Mesenteric fat pad (tissue), 1 donor: ENCODE measurements at places on chromosomes 7 and 10.

DNA sequence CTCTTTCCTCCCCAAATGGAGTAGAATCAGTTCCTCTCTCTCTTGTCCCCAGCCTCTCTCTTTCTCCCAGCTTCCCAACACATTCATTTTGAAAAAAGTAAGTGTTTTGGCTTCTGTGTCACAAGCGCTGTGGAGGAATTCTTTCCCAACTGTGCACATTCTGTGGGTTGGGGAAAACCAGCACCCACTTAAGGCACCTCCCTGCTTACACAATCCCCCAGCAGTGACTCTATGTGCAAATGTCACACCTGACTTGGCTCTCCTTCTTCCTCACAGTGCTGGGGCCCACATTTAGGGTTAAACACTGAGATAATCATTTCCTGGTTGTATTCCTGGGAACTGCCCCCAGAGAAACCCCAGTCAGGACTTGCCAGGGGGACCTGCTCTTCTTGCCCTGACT, 358.1 kb upstream of the ZNF32 start:
- DNase-seq: no peak

GRCh38 chr7:106073701-106074100, 38.4 kb downstream of the SYPL1 start:
- DNase-seq: no peak

GRCh38 chr10:122213766-122214165, 57.3 kb upstream of the BTBD16 start:
- DNase-seq: no peak

DNA sequence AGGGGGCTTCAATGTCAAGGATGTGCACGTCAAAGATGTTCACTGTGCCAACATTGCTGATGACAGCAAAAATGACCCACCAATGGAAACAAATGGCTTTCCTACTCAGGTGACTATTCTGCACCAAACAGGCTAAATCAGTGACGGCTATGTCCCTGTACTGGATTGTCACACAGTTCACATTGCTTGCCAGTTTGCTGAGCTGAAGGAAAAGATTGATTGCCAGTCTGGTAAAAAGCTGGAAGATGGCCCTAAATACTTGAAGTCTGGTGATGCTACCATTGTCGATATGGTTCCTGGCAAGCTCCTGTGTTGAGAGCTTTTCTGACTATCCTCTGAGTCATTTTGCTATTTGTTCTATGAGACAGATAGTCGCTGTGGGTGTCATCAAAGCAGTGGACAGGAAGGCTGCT, 202.2 kb upstream of the ETV1 start:
- DNase-seq: no peak

DNA sequence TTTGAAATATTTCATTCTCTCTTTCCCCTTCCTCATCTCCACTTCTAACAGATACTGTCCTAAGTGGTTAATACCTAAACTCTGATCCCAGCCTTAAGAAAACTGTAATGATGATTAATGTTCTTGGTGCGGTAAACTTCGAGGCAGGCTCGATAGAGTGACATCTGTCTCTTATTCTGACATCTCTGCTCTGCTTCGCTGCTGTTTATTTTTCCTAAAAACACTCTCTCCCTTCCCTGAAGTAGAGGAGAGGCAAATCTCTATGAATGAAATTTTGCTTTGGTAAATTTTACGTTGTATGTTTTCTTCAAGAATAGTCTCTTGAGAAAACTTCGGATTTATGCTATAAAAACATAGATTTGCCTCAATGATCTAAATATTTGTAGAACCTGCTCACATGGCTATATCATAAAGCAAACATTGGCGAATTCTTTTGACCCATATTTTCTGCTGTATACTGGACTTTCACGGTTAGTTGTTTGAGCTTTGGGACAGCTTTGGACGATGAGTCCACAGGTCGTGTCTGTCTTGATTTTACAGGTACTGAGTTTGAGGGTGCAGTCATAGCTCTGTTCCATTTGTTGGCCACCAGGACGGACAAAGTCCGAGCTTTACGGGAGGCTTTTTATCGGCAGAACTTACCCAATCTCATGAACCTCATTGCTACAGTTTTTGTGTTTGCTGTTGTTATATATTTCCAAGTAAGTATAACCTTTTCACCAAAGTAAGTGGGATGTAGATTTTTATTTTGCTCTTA, 27.1 kb downstream of the SEC61A2 start:
- DNase-seq: no peak

GRCh38 chr10:22429981-22430421, 84.7 kb downstream of the SPAG6 start:
- DNase-seq: no peak

DNA sequence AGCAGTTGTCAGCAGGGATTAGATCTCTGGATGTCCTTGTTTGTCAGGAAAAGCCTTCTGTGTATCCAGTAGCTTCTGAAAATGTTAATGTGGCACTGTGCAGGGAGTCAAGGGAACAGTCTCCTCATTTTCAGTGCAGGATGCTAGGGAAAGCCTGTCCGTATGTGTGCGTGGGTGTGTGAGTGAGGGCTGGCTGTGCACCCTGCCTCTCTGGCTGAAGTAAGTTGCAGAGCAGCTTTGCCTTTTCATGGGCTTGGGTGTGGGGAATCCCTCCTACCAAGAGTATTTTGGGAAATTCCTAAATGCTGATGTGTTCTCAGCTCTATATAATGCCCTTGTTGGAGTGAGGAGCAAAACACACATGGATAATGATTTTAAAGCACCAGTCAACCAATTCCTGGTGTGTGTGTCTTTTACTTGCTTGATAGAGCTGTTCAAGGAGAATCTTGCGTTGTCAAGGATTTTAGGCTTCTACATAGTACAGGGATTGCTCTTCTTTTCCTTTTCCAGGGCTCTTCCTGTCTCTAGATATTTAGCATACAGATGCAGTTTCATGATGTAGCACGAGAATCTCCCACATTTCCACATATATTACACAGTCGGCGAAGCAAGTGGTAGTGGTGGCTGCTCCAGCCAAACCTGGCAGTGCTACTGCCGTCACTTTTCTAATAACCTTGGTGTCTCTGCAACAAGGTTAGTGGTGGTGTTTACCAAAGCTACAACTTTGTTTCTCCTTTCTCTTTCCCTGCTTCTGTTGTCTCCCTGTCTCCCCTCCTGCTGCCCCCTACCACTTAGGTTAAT, 92.8 kb downstream of the MCU start:
- no peak for DNase-seq

GRCh38 chr7:135151533-135151932, 3.7 kb downstream of the TMEM140 start:
- DNase-seq: no peak

DNA sequence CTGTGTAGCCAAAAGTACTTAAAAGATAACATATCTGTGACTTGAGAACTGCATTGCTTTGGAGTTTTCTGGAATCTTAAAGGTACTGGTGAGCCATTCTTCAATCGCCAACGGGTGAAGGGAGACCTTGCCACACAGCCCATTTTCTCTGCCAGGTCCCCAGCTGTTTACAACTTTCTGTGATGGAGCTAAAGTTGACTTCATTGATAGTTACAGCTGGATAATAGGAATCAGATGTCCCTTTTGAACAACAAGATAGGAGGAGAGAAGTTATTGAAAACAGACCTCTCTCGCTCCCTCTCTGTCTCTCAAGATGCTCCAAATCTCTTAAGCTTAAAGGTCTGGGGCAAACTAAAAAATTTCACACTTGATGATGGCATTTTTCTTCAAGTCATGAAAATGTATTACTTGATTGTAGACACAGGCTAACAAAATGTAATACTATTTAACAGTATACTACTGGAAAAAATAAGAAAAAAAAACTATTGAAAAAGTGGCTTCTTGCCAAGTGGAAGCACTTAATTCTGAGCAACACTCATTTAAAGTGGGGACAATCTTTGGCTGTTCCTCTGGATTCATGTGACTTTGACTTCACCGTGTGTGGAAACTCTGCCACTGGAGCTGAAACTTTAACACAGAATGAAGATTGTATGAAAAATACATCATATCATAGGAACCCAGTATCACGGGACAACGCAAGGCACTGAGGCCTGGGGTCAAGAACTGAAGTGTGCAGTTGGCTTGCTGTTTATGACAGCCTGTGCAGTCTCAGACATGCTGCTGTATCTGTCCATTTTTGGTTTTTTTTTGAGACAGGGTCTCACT, 78.4 kb upstream of the AFAP1L2 start:
- DNase-seq: no peak

DNA sequence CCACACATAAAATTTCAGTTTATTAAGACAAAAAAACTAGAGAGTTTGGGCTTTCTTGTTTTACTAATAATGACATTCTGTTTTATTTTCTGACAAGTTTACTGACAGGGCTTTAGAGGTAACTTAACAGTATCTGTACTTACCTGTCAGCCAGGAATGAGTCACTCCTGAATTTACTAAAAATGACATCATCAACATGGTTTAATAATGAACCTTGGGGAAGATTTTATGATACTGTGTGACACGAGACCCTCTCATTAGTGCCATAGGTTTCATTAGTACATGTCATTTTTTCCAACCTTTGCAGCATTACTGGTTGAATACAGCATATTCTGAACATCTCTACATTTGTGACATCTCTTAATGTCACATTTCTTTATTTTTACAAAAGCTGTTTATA, 131.1 kb downstream of the KCND2 start:
- no peak for DNase-seq

DNA sequence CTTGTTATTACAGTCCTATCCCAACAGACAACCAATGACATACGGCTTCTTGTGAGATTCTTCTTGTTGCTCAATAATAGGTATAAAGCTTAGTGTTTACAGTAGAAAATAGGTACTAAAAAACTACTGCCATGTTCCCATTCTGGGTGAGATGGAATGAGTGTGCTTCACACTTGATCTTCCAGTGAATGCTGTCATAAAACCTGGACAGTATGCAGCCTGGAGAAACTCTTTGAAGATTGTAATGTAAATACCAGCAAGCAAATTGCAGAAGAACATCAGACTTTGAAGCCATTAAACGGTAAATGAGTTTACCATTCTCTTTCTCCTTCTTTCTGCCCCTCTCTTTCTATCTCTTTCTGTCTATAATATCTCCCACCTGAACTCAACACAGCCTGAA, 663.7 kb upstream of the COBL start:
- no peak for DNase-seq

DNA sequence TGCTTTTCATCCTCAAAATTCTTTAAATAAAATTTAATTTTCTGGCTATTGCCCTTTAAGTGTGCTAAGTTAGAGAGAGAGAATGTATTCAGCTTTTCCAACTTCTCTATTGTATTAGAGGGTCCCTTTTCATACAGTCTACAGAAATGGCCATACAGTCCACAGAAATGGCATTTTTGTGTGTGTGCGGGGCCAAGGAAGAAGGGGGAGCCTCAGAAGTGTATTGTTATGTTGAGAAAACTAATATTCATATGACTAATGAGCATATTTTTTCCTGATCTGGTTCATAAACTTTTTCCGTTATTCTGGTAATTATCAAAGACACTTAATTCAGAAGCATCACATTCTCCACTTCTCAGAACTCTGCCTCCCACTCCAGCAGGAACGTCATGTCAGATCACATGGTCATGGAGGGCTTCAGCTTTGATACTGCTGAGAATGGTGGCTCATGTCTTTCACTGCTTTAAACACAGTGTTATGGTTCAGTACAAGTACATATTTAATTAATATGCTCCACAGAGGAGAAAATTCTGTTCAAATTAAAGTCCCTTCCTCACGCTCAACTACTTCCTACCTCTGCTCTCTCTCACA, 37.1 kb downstream of the ELMO1 start:
- no peak for DNase-seq
